ENCODE measurements at places on chromosomes 3 and 15. TPM values are rescaled to one million over a fixed set of nuclear protein-coding genes. Genes with fewer than 3 reads are reported as not detected.
A peak's percentile ranks its signal among the peaks of the same experiment; 100 is the strongest.

GRCh38 chr3:186772281-186772694 lies 11.1 kb upstream of the EIF4A2 start:
- DNase-seq, result no peak

DNA sequence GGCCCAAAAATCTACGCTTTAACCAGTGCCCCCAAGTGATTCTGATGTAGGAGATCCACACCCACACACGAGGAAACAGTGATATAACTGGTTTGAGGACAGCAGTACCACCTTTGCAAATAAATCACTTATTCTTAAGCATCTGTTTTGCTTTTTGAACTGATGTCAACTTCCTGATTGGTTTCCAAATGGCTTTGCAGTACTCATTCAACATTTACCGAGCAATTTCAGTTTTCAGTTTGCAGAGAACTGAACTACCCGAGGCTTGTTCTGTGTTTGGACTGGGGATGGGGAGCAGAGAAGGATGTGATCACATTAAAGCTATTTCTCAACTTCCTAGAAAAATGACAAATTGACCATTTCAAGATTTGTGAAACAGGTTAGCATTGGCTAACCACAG lies 1.1 kb upstream of the GYG1 start:
- no peak for DNase-seq

- DNase-seq, result peak; percentile 7
Measured at GRCh38 chr3:10772271-10773161, 43.5 kb upstream of the SLC6A11 start.

GRCh38 chr3:128932516-128933212 lies 53.2 kb downstream of the ACAD9 start:
- no peak for DNase-seq

- DNase-seq, result no peak
Measured at GRCh38 chr3:142007710-142008399, 131.4 kb downstream of the ATP1B3 start.

- DNase-seq, result peak; percentile 93
Measured at GRCh38 chr3:170809007-170809974, 60.7 kb downstream of the RPL22L1 start.

GRCh38 chr3:126488185-126488584 lies 12.5 kb upstream of the ZXDC start:
- no peak for DNase-seq

Gene POTEB
- total RNA-seq, result not detected

Gene GPR149
- total RNA-seq, result not detected

- peak; percentile 67 for DNase-seq
Measured at GRCh38 chr15:59501597-59501996, 63.6 kb downstream of the FAM81A start.

GRCh38 chr3:14471016-14471415 lies 68.6 kb downstream of the SLC6A6 start:
- DNase-seq, result no peak

Gene TMC3
- total RNA-seq, result not detected

DNA sequence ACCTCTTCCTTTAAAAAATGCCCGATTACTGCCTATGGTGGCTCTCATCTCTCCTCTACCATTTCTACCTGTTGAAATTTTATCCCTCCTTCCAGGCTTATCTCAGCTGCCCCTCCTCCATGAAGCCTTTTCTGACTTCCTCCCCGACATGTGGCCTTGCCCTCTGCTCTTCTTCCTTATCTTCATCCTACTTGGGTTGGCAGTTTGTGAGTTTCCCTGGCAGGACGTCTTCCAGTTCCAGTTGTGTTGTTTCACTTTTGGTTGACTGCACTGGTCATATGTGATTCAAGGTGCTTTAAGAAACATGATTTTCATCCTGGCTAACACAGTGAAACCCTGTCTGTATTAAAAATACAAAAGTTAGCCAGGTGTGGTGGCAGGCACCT lies 4.4 kb downstream of the DLL4 start:
- DNase-seq, result no peak

DNA sequence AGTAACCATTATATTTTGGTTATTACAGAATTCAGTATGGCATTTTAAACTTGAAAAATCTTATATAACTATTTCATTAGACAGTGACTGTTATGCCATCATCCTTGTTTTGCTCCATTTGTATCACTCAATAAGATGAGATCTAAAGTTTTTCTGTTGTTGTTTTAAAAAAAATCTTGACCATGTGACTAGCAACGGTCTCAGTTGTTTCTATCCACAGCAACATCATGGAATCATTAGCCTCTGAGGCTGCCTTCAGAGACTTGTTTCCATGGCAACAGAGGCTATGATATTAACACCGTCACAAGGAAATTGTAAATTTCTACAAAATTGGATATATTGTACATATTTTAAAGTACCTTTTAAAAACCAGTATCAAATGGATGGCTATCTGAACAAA lies 129.8 kb downstream of the DLG1 start:
- DNase-seq, result peak; percentile 14

- DNase-seq, result peak; percentile 13
Measured at GRCh38 chr15:29089731-29090616, 179.6 kb downstream of the NSMCE3 start.

- DNase-seq, result no peak
Measured at GRCh38 chr3:46501702-46502101, 3.9 kb downstream of the RTP3 start.

Gene ERICH6
- total RNA-seq, result not detected

- DNase-seq, result no peak
Measured at GRCh38 chr3:37918627-37919026, 56.9 kb downstream of the CTDSPL start.

DNA sequence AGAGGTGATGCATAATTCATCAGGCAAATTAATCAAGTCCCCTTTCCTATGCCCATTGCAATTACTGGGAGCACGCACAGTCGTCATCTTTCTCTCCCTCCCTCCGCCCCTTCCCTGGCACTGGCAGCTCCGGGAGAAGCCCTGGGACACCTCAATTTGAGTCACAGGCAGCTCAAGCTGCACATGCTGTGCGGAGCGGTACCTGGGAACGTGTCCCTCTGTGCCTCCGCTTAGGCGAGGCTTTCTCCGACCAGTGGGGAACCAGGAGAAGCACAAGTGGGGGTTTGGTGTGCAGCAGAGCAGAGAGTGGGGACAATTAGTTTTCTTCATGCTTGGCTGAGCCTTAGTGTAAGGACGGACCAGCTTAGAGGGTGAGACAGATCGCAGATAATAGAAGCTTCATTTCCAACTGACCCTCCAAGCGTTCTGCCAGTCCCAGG lies 88.3 kb downstream of the SOX14 start:
- DNase-seq, result no peak

Gene SPATA12
- 1.6 TPM for total RNA-seq

- no peak for DNase-seq
Measured at GRCh38 chr15:81506071-81506470, 132.1 kb upstream of the TMC3 start.

GRCh38 chr15:69862540-69862939 lies 235.2 kb downstream of the TLE3 start:
- no peak for DNase-seq

GRCh38 chr15:90623854-90624253 lies 93.3 kb upstream of the BLM start:
- DNase-seq, result no peak

Gene EPHA3
- total RNA-seq, result not detected

Gene DPPA4
- not detected for total RNA-seq

DNA sequence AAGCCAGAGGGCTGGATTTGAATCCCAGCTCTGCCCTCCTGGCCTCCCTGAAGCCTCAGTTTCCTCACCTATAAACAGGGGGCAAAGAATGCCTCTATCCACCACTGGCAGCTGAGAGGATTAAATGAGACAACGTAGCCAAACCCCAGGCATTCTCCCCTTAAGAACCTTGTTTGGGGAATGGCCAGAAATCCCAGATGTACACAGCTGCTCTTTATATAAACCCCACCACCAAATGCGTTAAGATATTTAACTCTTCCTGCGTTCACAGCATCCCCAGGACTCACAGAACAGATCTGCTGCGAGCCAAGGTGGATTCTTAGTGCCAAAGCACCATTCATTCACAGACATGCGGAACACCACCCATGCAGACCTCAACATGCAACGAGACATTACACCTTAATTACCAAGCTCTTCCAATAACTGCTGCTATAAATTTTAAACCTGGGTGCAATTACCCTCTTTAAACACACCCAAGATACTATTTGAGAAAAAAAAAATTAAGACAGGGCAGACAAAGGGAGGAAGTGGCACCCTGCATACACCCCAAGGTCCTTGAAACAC lies 5.2 kb downstream of the TLE3 start:
- no peak for DNase-seq

Gene GOLGA8S
- total RNA-seq, result not detected

DNA sequence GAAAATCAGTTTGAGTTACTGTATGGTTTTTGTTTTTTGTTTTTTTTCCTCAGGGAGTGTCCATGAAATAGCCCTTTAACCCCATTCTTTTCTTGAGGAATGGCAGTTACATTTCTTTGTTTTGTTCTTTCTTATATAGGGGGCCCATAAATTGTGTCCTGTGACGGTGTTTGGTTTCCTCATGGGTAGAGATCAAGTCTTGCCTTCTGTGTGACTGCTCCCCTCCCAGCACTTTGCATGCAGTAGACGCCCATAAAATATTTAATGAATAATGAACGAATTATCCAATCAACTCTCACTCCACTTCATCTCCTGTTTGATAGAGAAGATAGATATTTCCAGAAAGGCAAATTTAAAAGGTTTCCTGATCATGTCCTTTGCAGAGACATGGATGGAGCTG lies 78.1 kb downstream of the CADPS start:
- DNase-seq, result no peak

Gene NAALADL2
- total RNA-seq, result 0.63 TPM

GRCh38 chr15:57785959-57786358 lies 79.4 kb downstream of the POLR2M start:
- no peak for DNase-seq

- no peak for DNase-seq
Measured at GRCh38 chr3:4996223-4996765, 17.1 kb downstream of the BHLHE40 start.

- DNase-seq, result no peak
Measured at GRCh38 chr3:9949626-9950025, 2.6 kb downstream of the PRRT3 start.

- DNase-seq, result no peak
Measured at GRCh38 chr3:47577583-47578118, 1.0 kb downstream of the CSPG5 start.

DNA sequence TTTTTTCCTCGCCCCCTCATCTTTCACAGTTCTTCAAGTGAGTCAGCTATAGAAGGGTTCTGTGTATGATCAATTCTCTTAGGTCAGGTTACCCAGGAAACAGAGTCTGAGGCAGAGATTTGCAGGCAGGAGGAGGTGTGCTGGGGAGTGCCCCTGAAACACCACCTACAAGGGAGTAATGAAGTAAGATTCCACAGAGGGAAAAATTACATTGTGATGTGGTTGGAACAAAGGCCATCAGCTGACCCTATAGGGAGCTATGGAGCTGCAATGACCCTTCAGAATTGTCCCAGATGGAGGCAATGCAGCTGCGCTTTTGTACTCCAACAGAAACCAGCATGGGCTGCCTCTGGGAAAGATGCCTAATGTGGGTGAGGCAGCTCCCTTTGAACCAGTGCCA lies 142.2 kb upstream of the CNTN3 start:
- DNase-seq, result no peak

Gene RTP1
- total RNA-seq, result not detected

Gene SLC7A14
- total RNA-seq, result not detected

DNA sequence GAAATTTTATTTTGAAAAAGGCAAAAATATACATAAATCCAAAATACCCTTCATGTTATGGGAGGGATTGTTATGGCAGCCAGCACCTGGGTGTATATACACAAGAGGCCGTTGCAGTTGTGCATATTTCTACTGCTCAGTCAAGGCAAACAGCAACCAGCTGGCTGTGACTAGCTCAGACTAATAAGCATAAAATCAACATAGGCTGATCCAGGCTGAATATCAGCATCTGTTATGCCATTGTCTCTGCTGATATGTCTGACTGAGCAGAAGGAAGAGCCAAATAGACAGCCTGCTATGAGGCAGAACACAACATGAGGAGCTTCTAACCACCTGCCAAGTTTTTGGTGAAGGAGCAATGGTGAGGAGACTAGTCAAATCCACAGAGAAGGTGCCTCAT lies 457.5 kb upstream of the ALCAM start:
- DNase-seq, result peak; percentile 42

DNA sequence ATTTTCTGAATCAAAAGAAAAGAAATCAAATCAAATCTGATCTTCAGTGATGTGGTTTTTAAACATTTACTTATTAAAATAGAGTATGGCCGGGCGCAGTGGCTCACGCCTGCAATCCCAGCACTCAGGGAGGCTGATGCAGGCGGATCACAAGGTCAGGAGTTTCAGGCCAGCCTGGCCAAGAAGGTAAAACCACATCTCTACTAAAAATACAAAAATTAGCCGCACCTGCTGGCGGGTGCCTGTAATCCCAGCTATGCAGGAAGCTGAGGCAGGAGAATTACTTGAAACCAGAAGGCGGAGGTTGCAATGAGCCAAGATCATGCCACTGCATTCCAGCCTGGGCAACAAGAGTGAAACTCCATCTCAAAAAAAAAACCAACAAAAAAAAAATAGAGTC lies 169.1 kb downstream of the ULK4 start:
- DNase-seq, result no peak

All from HT1080 (cell line).